ENCODE measurements at places on chromosomes 5 and 9.
A peak's percentile ranks its signal among the peaks of the same experiment; 100 is the strongest.

- peak; percentile 57 for DNase-seq
Measured at GRCh38 chr9:127955294-127956015, 17.8 kb upstream of the DPM2 start.

DNA sequence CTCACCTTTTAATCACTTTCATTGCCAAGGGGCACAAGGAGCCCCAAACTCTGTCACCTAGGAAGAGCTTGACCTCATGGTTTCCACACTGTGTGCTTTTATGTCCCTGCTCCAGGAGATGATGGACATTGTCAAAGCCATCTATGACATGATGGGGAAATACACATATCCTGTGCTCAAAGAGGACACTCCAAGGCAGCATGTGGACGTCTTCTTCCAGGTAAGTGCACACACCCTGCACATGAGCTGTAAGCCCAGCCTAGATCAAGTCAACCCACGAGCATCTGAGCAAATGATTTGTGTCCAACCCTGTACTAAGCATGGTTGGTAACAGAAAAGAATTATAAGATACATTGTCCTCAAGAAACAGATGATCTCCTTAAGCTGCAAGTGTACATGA lies 50.8 kb upstream of the GABRP start:
- DNase-seq, result no peak

GRCh38 chr9:98884849-98885248 lies 58.9 kb upstream of the COL15A1 start:
- no peak for DNase-seq

DNA sequence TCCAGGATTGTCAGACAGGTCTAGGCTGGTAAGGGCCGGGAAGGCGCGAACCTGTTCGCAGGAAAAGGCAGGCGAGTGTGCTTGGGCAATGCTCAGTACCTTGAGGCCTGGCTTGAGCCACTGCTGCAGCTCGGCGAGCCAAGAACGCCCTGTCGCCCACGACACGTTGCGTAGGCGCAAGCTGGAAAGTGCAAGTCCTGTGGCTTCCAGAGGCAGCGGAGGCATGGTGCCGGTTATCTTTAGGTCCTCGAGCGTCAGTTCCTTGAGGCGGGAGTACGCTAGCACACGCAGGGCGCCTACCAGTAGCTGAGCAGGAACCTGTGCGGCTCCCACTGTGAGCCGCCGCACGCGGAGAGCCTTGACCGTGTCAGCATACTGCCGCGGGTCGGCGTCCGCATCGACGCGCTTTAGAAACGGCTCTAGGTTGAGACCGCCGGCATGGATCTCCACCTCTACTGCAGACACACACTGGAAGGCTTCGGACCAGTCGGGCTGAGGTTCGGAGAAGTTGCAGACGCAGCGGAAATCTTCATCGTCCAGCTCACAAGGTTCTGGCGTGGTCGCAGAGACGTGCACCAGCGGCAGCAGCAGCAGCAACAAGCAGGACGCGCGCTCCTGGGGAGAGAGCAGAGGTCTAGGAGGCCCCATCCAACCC lies 482 bp downstream of the CD14 start:
- DNase-seq, result peak; percentile 51

DNA sequence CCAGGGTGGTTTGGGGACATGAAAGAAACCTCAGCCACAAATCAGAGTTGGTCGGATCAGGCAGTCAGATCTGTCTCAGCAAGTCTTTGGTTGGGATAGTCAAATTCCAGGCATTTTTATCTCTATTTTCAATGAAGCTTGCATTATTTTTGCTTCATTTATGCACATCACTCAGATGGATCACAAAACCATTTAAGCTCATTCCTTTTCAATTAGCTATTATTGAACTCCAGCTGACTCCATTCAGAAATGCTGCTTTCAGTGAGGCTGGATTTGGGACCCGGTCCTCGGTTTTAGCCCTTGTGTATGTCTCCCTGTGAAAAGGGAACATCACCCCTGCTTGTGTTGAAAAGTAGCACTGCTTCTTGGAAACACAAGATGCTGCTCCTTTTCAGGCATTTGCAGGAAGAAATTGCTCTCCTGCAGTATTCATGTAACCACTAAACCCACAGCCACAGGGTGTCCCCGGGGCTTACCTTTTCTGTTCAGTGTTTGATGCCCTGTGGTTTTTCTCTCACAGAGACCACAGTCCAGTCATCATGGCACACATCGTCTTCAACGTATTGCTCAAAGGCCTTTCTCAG lies 232.9 kb downstream of the NFIB start:
- DNase-seq, result peak; percentile 53

DNA sequence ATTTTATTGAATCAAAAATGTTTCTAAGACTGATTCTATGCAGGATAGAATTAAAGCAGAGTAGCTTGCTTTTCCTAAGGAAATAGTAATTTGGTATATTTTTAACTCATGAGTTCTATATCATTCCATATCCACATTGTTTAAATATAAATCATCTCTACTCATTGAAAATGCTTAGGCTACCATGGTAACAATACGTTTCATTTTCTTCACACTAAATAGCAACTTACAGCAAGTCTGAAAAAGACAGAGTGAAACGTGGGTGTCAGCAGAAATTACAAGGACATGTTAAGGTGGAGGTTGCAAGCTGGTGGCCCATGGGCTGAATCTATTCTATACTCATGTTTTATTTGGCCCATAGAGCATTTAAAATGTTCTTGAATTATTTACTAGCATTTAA lies 487.9 kb downstream of the ARHGEF28 start:
- DNase-seq, result no peak

DNA sequence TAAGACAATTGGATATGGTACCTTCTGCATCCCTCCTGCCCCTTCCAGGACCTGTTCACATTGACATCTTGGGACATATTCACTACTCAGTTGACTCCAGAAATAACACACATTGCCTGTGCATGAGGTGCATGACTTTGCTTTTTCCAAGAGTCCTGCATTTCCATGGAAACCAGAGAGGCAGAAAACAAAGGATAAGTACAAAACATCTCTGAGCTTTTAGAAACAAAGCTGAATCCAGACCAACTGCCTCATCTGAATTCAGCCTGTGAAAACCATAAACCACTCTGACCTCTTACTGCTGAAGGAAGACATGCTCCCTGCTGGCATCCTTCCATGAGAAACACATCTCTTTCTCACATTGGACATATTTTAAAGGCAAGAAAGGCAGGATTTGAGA lies 695.1 kb downstream of the TAF11L14 start:
- no peak for DNase-seq
